ENCODE measurements at places on chromosomes 3 and 15.

GRCh38 chr15:53591041-53591440 is 168.4 kb downstream of the WDR72 start:
- no peak for DNase-seq

- DNase-seq: no peak
Measured at GRCh38 chr3:125147491-125147820, 65.1 kb downstream of the SLC12A8 start.

DNA sequence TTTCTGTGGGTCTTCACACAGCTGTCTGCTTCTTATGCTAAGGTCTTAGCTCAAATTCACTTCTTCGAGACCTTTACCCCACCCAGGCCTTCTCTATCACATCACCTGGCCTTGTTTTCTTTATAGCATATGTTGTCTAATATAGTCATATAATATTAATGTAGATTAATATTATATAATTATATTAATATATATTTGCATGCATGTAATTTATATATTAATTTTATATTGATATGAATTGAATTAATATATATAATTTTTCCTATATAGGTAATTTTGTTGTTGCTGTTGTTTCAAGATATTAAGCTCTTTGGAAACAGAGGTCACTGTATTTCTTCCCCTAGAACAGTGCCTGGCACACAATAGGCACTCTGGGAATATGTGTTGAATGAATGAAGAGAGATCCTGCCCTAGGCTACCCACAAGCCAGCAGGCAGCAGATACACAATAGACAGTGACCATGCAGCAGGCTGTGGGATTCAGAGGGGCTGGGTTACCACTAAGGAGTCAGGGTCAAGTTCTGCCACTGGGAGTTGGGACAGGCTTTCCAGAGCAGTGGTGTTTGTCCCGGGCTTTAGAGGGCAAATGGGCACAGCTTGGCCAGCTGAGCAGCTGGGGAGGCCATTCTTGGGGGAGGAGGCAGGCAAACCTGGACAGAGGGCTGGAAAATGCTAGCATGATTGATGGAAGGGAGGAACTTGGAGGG is 126.3 kb downstream of the DNAJB8 start:
- no peak for DNase-seq

GRCh38 chr3:128548426-128549282 is 55.7 kb upstream of the GATA2 start:
- no peak for DNase-seq

GRCh38 chr15:35491999-35492398 is 54.0 kb downstream of the DPH6 start:
- no peak for DNase-seq

GRCh38 chr3:187518616-187519015 is 150.4 kb downstream of the RTP4 start:
- no peak for DNase-seq

GRCh38 chr15:76575274-76575673 is 238.7 kb downstream of the ISL2 start:
- DNase-seq: no peak

DNA sequence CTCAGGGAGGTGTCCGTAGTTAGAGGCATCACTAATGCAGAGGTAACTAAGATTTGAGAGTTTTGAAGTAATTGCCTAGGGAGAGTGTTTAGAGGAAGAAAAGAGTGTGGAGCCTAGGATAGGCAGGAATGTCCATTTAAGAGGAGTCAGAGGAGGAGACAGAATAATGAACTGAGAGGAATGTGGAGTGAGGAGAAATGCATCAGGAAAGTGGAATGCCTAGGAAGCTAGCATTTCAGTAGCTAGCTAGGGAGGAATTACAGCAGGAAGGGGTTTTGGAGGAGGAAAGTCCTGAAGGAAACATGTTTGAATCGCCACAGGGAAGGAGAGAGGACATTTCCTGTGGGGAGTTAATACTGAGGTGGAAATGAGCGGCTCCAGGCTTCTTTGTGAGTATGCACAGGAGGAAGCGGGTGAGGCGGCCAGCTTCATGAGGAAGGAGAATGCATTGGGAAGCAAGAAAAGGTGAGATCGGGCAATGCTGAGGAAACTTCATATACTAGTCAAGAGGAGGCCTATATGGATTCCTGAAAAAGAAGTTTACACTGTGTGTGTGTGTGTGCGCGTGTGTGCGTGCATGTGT is 154.3 kb downstream of the TMEM108 start:
- DNase-seq: no peak

- no peak for DNase-seq
Measured at GRCh38 chr3:23270423-23270822, 67.3 kb downstream of the UBE2E2 start.

DNA sequence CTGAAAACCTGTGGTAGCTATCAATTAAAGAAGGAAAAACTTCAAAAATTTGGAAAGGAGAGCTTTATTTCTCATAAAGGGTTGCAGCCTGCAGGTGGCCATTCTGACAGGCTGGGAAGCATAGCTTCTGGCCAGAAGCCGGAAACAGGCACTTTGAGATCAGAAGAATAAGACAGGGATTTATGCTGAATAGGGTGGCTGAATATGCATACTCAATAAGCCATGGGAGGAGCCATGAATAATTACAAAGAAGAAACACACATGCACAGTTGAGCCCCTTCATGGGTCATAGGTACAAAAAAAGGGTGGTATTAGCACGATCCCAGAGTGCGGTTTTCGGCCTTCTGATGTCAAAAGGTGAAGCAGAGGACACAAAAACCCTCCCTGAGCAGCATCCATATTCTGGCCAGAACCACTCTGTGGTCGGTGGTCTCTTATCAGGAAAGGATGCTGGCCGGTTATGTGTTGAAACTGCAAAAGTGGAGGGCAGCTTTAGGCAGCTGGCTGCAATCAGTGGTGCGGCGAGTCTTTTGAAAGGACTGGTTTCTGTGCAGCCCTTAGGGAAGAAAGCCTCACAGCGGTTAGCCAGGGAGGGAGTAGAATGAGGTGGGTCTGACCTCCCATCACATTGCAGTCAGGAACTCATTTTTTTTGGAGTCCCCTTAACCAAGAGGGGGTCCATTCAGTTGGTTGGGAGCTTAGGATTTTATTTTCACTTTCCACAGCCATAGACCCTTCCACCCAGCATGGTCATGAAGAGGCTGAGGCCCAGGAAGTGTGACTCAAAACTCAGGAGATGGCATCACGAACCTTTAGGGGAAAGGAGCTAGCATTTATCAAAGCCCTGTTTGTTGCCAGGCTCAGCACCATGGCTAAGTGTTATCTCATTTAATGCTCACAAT is 34.7 kb upstream of the CCDC174 start:
- no peak for DNase-seq

- DNase-seq: no peak
Measured at GRCh38 chr15:61102281-61102680, 126.8 kb downstream of the RORA start.

GRCh38 chr15:99564221-99565048 is 1.3 kb upstream of the MEF2A start:
- DNase-seq: peak; percentile 62

GRCh38 chr3:109887293-109887692 is 549.9 kb upstream of the DPPA4 start:
- DNase-seq: no peak

DNA sequence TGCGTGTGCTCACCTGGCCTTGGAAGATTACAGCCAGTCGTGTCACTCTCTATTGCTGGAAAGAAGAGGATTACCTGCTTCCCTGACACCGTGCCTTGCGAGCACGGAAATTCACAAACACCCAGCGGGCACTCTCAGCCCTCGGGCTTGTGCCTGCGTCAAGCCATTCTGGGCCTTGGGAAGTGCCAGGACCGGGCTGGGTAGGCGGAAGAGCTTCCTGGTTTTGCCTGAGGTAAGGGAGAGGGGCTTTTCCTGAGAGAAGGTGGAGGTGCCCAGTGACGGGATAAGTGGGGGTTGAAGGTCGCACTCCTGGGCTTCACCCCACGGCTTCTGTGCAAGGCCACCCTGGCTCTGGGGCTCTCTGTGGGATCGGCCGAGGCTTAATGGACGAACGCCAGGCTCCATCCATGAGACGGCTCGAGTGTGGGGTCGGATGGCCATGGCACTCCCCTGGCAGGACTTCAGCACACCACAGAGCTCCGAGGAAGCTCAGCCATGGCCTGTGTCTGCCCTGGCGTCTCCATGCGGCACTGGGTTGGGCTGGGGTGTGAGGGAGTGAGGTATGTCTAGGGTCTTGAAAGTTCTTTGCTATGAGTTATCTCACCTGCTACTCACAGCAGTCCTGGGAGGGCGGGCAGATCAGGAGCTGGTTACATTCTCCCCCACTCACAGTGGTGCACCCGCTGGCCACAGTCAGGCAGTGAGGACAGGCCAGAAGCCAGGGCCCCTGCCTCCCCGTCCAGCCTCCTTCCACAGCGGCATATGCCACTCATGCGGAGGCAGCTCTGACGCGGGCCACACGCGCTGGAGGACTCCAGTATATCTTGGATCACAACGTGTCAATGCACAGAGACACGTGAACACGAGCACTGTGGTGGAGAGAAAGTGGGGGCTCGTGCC is 209.0 kb downstream of the XXYLT1 start:
- no peak for DNase-seq

GRCh38 chr15:74613953-74614743 is 1.5 kb upstream of the CLK3 start:
- DNase-seq: peak; percentile 23

DNA sequence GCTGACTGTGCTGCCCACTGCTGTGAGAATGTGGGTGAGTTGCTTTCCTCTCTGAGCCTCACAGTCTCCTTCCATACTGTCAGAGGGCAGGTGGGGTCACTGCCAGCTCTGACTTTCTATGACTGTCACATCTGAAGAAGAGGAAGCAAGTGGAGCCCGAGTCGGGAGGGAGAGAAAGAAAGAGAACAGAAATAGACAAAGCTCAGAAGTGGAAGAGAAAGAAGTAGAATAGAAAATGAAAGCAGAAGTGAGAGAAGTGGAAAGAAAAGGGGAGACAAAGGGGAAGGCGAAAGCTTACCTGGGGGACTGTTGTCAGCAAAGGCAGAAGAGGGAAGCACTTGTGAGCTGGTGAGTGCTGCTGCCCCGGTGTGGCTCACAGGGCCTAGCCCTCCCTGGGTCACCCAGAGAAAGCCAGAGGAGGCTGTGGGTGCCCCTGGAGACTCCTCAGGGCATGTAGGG is 57.9 kb downstream of the EPHB1 start:
- DNase-seq: no peak

DNA sequence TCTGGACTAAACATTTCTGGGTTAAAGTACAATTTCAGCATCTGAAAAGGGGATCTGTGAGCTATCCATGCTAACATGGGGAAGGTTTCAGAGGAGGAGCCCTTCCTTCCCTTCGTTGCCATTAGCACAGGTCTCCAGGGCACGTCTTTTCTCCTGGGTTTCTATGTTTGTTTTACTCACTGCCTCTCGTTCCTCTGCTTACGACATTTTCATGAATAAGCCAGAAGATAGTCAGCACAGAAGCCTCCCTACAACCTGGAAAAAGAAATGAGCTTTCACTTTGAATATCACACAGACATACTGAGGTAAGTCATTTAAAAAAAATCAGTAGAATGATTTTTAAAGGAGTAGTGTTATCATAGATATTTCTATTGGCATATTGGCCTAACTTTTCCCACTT is 117.2 kb upstream of the KCNMB2 start:
- DNase-seq: no peak

GRCh38 chr3:127792541-127793292 is 29.6 kb downstream of the MGLL start:
- no peak for DNase-seq

DNA sequence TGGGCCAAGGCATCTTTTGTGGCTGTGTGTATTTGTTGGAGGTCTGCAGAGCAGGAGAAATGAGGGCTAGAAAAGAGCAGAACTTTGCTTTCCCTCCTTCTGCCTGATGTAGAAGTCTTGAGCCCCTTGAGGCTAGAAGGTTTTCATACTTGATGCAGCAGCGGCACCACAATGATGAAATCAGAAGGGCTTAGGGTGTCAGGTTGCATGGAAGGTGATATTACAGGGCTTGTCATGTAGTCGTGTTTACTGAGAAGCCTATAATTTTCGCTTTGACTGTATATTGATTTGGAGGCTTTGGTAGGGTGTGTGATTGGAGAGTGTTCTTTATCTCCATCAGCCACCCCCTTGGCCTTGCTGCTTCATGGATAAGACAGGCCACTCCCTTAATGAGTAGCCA is 339.8 kb downstream of the THSD4 start:
- DNase-seq: no peak

DNA sequence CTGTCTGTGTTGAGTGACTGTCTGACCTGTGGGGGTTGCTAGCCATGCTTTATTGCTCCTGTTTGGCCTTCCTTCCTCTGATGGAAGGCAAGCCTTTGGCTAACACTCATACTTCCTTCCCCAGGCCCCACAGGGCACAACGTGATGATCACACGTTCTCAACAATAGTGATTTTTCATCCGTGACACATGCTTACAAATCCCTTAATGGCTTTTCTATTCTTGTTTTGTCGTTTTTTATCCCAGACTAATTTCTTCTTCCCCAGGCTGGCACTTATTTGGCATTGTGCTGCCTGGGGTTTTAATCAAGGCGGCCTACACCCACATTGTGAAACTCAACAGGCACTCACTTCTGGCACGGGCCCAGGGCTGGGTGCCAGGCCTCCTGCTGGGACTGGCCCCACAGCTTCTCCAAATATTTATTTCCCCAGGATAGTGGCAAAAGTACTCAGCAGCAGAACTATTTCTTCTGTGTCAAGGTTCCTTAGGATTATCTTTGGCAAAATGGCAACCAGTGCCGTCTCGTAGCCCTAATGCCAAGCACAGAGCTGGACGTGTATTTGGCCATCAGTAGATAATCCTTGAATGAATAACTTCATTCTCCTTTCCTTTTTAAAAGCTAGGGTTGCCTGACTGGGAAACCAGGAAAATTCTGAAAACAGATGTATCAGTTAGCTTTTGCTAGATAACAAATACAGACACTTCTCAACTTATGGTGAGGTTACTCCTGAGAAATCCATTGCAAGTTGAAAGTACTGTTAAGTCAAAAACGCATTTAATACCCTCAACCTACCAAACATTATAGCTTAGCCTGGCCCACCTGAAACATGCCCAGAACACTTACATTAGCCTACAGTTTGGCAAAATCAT is 30.6 kb downstream of the CMTM7 start:
- DNase-seq: no peak

GRCh38 chr15:32888221-32888761 is 170.5 kb downstream of the GREM1 start:
- DNase-seq: no peak

- DNase-seq: no peak
Measured at GRCh38 chr3:61226166-61226686, 25.0 kb downstream of the FHIT start.

DNA sequence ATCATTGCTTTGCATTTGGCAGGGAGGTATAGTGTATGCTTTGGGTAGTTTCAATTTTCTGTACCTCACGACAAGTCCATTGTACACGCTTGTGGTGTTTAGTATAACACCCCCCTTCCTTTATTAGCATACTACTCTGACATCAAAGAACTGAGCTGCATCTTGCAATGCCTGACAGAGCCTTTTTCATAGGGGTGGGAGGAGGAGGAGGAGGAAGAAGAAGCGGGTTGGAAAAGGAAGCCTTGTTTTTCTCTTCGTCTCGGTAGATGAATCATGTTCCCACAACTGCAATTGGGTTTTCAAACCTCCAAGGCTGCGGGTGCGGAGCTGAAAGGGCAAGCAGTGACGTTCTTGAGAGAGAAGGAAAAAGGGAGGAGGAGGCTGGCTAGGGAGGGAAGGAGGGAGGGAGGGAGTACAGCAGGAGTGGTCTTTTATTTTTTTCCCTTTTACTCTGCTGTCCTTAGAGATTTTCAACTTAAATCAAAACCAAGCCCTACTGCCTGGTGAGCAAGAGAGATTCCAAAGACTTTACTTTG is 175.7 kb downstream of the KLHL25 start:
- DNase-seq: no peak

- no peak for DNase-seq
Measured at GRCh38 chr3:156727519-156728205, 53.3 kb downstream of the TIPARP start.

- no peak for DNase-seq
Measured at GRCh38 chr15:94844538-94845389, 613.4 kb downstream of the MCTP2 start.

- DNase-seq: no peak
Measured at GRCh38 chr3:16067837-16068471, 106.5 kb upstream of the GALNT15 start.
